ENCODE measurements at places on chromosomes 3 and 15.

GRCh38 chr3:8254489-8254888 lies 247.1 kb upstream of the LMCD1 start:
- DNase-seq, result no peak

DNA sequence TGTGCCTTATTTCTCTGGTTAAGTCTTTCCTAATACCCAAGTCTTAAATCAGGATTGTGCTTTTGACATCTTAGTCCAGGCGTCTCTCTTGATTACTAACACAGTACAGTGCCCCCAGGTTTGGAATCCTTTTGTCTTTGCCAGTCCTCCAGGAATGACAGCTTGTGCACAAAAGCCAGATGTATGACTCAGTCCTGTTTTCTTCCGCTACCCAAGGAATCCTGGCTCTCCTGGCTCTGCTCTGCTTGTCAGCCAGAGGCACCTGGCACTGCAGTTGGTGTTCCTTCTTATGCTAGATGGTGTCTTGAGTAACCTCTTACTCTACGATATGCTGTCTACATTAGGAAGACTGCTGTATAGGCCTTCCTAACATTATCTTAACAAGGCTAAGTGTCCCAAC lies 728.2 kb upstream of the NECTIN3 start:
- DNase-seq, result no peak

DNA sequence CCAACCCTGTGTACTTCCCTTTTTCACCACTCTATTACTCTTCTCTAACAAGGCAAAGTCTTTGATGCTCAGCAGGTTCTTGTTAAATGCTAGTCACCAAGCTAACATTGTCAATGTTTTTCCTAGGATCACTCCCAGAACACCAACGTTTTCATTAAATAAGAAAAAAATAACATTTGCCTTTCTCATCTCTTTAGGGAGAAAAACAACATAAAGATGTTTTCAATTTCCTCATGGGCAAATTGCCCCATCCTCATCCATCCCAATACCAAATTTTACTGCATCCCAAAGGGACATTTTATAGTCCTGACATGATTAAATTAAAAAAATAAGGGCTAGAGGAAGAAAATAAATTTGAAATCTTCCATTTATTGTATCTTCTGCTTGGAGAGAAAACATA lies 106.5 kb downstream of the SUCNR1 start:
- no peak for DNase-seq

DNA sequence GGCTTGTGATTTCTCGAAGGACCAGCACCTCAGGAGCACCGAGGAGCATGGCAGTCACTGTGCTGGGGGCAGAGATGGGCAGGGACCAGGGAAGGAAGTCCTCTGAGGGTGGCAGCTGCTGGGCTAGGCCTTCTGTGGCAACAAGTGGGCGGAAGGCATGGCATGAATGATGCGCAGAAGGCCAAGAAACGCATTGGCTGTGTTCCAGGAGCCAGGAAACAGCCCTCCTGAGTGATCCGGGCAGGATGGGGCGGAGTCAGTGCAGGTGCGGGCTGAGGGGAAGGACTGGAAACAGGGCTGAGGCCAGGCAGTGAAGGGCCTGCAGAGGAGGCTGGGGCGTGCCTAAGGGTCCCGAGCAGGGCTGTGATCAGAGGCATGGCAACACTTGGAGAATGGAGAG lies 23.6 kb downstream of the MRPS11 start:
- DNase-seq, result no peak

GRCh38 chr3:107110596-107111305 lies 266.5 kb upstream of the CCDC54 start:
- no peak for DNase-seq

DNA sequence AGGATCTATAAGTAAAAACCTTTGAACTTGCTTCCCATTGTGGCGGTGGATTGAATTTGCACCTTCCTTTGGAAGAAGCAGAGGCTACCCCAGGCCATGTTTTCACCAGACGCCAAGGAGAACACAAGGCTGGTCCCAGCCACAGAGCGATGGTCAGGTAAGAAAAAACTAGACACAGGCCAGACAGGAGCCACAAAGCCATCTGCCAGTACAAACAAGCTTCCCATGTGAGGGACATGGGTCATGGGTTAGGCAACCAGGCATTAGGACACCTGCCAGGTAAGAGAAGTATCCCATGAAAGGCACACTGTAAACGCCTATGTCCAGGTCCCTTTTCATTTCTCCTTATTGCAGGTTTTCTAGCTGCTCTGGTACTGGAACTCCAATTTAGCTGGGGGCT lies 190.2 kb downstream of the KLF13 start:
- no peak for DNase-seq

DNA sequence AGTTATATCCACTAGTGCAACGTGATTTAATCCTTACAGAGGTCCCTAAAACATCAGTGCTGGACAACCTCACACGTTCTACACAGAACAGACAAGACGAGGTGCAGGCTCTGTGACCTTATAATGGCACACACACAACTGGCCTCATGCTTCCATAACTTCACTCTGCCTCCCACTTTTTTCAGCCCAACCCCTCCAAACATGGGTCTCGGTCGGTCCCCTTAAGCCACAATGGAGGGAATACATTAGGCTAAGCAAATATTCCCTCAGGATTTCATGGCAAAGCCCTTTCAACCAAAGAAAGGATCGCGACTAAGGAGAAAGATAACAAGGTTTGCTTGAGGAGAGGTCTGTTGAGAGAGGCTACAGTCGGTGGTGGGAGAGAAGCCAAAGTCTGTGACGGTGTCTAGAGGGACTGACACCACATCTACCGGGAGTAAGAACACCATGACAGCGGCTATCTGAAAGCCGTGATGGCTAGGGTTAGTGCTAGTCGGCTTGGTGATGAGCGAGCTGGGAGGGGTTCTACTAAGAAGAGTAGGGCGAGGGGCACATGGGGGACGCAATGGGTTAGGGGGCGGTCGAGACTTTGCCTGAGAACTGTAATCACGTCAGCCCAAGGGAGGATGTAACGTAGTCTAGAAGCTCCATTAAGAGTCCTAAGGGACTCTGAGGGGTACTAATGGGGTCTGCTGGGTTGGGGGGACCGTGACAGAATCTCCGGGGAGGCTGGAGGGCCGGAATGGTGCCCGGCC lies 1.0 kb downstream of the MYO9A start:
- peak; percentile 33 for DNase-seq
